Activated T-helper 1 cell treated with anti-CD3 and anti-CD28 coated beads, Interleukin-12 subunit alpha, Interleukin-12 subunit beta, Interleukin-2, Interleukin-4 antibody, amounts not matched to agents 30 ng/mL and 10 ng/mL and 1 ng/mL, durations not matched to agents 14 hours and 24 hours and 36 hours (primary cell): ENCODE measurements at places on chromosomes 7 and 10. TPM values are rescaled to one million over a fixed set of nuclear protein-coding genes. Genes with fewer than 3 reads are reported as not detected.

Gene CYP3A5
- not detected in 2 replicates for total RNA-seq

Gene OR2A1
- total RNA-seq: not detected in 2 replicates

Gene GNG11
- not detected in 2 replicates for total RNA-seq

Gene IPMK
- 6.5 and 7.1 TPM in 2 replicates for total RNA-seq

Gene CNNM1
- total RNA-seq: 0.20 and 0.21 TPM in 2 replicates

Gene PVRIG
- 30.5 and 31.2 TPM in 2 replicates for total RNA-seq

Gene INMT
- 0.23 TPM in 1 of 2 replicates, not detected in the other for total RNA-seq

Gene ZNF862
- total RNA-seq: 14.2 and 19.3 TPM in 2 replicates

Gene ARL4A
- total RNA-seq: 9.5 and 10.2 TPM in 2 replicates

Gene VAX1
- not detected in 2 replicates for total RNA-seq

Gene CPA2
- not detected in 2 replicates for total RNA-seq
